ENCODE measurements at places on chromosomes 11 and 22.
A peak's percentile ranks its signal among the peaks of the same experiment; 100 is the strongest.

DNA sequence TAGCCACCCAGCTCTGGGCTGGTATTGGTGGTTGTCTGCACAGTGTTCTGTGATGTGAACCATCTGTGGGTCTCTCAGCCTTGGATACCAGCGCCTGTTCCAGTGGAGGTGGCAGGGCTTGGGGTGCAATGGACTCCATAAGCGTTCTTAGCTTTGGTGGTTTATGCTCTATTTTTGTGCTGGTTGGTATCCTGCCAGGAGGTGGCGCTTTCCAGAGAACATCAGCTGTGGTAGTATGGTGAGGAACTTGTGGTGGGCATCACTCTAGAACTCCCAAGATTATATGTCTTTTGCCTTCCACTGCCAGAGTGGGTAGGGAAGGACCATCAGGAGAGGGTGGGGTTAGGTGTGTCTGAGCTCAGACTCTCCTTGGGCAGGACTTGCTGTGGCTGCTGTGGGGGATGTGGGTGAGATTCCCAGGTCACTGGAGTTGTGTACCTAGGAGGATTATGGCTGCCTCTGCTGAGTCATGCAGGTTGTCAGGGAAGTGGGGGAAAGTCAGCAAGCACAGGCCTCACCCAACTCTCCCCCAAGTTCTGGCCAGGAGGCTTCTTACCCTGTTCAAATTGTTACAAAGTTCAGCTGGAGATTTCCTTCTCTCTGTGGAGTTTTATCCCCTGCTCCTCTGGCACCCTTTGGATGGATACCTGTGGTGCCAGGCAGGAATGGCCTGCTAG is 47.2 kb downstream of the MRGPRX2 start:
- no peak for DNase-seq

DNA sequence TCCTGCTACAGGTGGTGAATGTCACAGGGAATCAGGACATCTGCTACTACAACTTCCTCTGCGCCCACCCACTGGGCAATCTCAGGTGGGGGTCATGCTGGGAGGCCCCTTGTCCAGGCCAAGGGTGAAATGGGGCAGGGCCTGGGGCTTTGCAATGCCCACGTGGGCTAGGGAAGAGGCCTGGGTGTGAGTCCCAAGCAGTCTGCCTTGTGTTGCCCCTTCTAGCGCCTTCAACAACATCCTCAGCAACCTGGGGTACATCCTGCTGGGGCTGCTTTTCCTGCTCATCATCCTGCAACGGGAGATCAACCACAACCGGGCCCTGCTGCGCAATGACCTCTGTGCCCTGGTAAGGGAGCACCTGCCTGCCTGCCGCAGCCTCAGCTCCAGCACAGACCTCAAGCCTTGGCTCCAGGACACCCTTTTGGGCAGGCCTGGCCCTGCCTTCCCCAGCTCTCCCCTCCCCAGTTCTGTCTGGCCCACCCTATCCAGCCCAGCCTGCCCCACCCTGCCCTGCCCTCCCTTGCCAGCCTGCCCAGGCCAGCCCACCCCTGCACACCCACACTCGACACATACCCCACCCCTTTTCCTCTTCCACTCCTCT is 9.1 kb upstream of the TAGLN start:
- DNase-seq: no peak

DNA sequence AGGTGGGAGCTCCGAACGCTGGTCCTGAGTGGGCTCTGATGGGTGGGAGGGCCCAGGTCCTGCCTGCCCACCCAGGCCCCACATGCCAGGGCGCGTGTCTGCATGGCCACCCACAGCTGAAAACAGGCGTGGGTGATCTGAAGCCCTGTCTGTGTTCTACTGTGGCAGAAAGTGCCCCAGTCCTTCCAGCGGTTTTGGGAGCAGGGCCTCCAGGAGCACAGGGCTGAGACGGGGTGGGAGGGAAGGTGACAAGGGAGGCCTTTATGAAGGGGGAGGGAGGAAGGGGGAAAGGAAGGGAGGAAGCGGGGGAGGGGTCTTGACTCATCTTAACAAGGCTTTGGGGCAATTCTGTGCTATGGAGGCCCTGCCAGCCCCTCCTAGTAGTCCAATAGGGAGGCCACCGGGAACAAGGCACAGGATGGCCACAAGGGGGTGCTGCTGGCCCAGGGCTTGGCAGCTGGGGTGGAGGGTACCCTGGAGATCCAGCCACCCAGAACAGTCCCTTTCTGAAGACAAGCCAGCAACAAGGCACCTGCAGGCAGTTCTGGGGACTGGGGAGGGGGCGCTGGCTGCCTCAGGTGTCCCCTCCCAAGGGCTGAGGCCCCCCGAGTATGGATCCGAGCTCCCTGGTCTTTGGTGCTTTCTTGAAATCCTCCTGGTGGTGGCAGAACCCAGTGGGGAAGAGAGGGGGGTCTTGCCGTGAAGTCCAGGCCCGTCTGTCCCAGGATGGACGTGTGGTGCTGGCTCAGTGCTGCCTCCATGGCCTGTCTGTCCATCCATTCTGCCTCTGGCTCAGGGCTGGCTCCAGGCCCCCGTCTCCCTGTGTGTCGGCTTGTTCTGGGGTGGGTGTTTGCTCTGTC is 6.3 kb upstream of the FADS3 start:
- DNase-seq: peak; percentile 53

- DNase-seq: no peak
These were observed 2.9 kb downstream of the DSCAML1 start for GRCh38 chr11:117794135-117794534.

DNA sequence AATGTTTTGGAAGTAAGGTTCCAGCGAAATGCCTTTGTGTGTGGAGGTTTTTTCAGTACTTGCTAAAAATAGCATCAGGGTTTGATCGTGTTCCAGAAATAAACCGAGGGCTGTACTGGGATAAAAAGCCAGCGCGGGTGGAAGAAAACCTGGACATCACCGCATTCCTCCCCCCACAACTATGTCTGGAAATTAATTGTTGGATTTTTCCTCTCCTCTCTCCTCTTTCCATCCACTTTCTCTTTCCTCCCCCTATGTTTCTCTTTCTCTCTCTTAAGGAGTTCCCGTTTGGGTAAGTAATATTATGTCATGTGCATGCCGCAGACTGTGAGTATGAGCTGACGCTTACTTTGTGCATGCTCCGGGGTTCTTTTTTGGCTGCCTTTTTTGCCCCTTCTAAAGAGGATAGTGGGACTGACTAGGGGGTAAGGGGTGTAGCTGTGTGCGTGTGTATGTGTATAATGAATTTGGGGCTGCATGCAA is 104.2 kb upstream of the HSD17B12 start:
- no peak for DNase-seq

GRCh38 chr22:44063462-44064371 is 39.6 kb downstream of the PARVB start:
- no peak for DNase-seq

GRCh38 chr11:88697139-88697538 is 359.6 kb upstream of the CTSC start:
- no peak for DNase-seq

DNA sequence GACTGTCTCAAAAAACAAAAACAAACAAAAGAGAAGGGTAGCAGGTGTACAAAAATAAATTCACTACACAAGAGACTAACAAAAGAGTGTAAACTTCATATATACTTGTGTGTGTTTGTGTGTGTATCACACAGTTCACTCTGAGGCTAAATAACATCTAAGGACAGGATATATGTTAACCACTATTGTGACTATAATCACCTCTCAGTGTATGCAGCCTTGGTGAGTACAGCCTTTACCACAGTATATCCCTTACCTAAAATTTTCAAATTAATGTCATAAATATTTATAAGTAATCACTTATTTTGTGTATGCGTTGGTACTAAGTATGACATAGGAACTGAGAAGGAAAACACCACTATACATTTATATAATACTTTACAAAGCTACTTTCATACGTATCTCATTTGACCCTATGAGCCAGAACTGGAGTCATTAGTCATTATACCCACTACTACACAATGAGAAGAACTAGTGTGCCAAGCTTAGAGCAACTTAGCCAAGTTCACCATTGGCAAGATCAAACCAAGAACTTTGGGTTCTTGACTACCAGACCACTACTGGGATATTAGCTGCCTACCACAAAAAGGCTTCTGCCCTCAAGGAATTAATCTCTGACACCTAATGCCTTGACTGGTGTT is 116.7 kb downstream of the SGSM3 start:
- no peak for DNase-seq

- no peak for DNase-seq
These were observed 4.0 kb downstream of the SULT4A1 start for GRCh38 chr22:43858156-43858895.

GRCh38 chr22:43300891-43301676 is 42.1 kb downstream of the SCUBE1 start:
- DNase-seq: no peak

GRCh38 chr11:111355956-111356659 is 23.0 kb downstream of the POU2AF1 start:
- DNase-seq: no peak

DNA sequence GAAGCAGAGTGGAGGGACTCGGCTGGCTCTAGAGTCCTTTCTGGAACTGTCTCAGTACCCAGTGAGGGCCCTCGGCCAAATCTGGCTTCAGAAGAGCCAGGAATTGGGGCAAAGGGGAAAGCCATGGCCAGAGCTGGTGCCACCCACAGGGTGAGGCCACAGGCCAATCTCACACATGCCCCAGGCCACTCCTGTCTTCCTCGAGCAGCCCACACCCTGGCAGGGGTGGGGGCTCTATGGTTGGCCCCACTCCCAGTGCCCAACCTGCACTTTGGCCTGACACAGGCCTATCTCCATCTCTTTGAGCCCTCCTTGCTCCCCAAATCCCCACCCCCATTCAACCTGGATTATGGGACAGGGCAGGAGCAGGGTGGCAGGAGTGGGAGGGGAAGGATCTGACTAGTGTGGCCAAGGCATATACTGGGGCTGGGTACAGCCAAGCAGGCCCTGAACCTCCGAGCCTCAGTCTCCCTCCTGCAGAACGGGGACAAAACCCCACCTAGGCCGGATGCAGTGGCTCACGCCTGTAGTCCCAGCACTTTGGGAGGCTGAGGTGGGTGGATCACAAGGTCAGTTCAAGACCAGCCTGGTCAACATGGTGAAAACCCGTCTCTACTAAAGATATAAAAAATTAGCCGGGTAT is 6.9 kb downstream of the TST start:
- no peak for DNase-seq

GRCh38 chr11:103010891-103011290 is 55.4 kb upstream of the MMP13 start:
- no peak for DNase-seq

DNA sequence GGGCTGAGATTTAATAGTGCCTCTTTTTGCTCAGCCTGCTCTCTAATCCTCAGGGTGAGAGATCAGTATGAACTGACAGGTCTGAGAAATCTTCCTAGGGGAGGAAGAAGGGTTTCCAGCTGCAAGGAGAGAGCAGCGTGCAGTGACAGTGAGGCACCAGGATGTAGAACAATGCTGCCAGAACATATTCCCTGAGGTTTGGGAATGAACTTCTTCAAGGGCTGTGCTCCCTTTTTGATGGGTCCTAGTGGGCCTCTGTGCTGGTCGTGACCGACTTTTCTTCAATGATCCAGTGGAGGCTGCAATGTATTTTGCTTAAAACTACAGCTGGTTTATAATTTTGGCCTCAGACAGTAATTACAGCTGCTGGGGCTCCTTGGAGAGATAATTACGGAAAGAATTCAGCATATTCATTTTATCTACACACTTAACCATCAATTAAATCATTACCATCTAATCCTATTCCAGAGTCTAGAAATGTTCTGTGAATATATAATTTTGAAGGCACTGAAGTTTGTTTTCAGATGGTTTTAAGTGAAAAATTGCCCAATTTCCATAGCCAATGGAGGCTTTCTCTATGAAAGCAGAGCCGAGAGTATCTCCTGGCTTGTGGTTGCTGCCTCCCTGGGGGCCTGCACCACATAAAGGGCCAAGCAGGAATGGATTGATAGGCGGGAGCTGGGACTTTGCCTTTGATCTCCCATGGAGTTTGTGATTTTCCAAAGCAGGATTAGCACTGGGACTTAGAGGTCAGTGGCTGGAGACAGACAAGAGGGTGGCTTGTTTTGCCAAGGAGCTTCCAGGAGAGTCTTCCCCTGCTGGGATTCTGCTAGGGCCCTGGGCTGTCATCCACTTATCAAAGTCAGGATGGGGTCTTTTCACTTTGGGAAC is 41.0 kb upstream of the OLFML1 start:
- DNase-seq: no peak

DNA sequence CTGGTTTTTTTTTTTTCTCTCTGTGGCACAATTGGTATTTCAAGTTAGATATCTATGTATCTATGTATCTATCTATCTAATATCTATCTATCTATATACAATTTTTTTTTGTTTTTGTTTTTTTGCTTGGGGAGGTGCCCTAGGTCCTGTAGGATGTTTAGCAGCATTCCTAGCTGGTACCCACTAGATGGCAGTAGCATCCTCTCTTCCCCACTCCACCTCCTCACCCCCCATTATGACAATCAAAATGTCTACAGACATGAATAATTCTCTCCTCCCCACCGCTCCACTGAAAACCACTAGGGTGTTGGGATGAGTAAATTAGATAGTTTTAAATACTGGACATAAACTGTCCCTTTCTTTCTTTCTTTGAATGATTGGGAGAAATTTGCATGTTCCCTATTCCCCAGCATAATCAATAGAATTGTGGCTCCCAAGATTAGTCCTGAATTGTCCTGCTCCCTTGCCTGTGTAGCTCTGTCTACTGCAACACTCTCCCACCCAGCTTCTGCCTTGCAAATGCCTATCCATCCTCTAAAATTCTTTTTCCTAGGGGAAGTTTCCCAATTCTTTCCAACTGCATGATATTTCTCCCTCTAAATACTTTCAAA is 1152.4 kb downstream of the LRRC4C start:
- peak; percentile 57 for DNase-seq

DNA sequence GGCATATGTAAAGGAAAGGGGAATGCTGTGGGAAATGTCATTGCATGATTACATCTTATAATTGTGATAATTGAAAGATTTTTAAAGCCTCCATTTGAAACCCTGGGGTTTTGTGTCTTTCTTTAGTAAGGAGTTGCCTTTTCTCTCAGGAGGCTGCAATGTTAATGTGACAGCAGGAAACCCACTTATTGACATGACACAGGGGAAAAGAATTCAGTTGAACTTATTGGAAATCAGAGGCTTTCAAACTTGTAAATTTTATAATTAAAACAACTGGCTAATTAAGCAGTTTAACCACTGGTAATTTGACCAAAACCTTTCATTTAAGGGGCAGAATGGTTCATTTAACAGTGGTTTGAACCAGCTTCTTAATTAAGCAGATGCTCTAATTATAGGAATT is 31.2 kb downstream of the MRPL48 start:
- no peak for DNase-seq

- peak; percentile 52 for DNase-seq
These were observed 25.8 kb downstream of the DDIAS start for GRCh38 chr11:82927264-82927880.

- DNase-seq: no peak
These were observed 13.1 kb downstream of the UBASH3B start for GRCh38 chr11:122668562-122669090.
